Bronchial epithelial cell (primary cell): ENCODE measurements at places on chromosomes 3 and 15. TPM values are rescaled to one million over a fixed set of nuclear protein-coding genes. Genes with fewer than 3 reads are reported as not detected.

Gene FAM174B
- total RNA-seq = 0.53 and 4.6 TPM in 2 replicates

Gene LHFPL4
- total RNA-seq = not detected in 2 replicates

Gene EPHB1
- total RNA-seq = under 0.01 TPM in 1 of 2 replicates, not detected in the other

Gene CHSY1
- total RNA-seq = 18.7 and 21.6 TPM in 2 replicates

Gene TBC1D5
- 52.6 and 67.1 TPM in 2 replicates for total RNA-seq

Gene SLC22A13
- total RNA-seq = 0.77 and 0.79 TPM in 2 replicates

Gene BDH1
- 13.7 and 16.8 TPM in 2 replicates for total RNA-seq

Gene FGF12
- total RNA-seq = 0.13 TPM in 1 of 2 replicates, not detected in the other

Gene PCSK6
- 6.8 and 12.3 TPM in 2 replicates for total RNA-seq

Gene FGF7
- 0.13 and 4.7 TPM in 2 replicates for total RNA-seq

Gene PLSCR5
- total RNA-seq = not detected in 2 replicates

Gene KLHL40
- not detected in 2 replicates for total RNA-seq
